HS-27A (cell line): ENCODE measurements at places on chromosomes 5 and 9.
A peak's percentile ranks its signal among the peaks of the same experiment; 100 is the strongest.

DNA sequence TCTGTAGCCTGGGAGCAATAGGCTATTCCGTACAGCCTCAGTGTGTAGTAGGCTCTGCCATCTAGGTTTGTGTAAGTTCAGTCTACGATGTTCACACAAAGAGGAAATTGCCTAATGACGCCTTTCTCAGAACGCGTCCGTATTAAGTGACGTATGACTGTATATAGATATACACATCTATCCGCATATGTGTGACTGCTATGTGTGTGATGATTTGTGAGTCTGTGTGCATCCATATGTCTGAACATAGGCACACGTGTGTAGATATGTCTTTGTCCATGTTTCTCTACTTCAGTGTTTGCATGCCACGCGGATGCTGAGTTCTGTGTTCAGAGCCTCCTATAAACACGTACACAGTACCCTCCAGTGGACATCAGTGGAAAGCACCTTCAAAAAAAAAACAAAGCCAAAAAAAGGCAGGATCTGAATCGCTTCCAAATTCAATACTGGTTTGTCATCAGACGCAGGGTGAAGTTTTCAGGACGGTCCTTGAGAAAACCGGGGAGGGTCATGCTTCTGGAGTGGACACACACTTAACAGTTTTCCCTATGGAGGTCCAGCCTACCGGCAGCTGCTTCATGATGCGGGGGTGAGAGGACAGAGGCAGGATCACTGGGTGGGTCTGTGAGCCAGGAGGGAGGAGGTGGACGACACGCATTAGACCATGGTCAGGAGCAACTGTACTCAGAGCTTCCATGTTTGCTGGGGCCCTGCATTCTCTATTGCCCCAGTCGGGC is 29.5 kb upstream of the ALDH1B1 start:
- DNase-seq: peak; percentile 59

- no peak for DNase-seq
These were observed 36.7 kb downstream of the MTREX start for GRCh38 chr5:55344392-55344992.

DNA sequence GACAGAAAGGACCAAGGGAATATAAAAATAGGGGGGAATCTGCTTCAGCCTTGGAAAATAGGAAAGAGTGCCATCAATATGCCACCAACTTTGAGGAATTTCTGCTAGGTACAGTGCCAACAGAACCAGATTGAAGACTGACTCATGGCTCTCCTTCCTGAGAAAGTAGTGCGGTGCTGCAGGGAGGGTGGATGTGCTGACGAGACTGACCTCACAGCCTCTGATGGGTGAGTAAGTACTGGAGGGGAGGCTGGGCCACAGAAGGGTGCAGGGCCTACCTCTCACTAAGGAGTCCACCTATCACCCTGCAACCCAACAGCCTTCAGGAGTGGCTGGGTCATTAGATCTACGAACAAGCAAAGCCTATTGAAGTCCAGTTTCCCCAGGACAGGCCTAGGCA is 187.6 kb downstream of the GABBR2 start:
- DNase-seq: peak; percentile 20

DNA sequence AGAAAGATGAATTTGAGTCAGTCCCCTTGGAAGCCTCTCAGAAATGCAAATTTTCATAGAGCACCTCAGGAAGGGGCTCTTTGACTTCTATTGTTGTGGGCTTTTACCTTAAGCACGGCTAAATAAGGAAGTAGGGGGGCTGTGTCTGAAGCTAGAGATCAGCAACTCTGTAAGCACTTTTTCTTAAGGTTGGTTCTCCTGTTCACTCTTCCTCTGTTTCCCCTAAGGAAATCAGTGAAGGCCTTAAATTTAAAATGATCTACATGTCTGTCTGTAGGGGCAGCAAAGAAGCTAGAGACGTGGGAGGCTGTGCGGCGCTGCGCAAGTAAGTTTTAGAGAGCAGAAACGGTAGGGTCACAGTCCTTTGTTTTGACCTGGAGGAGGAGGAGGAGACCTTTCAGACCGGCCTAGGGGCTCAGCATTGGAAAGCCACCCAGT is 1.2 kb upstream of the CDC14B start:
- DNase-seq: no peak

DNA sequence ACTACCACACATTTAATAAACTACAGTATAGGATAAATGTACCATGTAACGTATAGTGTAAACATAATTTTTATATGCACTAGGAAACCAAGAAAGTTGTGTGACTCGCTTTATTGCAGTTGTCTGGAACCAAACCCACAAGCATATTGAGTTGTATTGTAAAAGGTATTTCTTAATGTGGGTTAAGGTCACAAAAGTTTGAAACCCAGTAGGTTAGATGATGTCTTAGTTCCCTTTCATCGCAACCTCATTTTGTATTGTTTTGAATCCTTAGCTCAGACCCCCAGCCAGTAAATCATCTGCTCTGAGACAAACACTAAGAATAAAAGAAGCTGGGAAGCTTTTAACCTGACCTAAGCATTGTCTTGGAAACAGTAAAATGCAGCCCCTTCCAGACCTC is 79.1 kb downstream of the TRIO start:
- DNase-seq: no peak

DNA sequence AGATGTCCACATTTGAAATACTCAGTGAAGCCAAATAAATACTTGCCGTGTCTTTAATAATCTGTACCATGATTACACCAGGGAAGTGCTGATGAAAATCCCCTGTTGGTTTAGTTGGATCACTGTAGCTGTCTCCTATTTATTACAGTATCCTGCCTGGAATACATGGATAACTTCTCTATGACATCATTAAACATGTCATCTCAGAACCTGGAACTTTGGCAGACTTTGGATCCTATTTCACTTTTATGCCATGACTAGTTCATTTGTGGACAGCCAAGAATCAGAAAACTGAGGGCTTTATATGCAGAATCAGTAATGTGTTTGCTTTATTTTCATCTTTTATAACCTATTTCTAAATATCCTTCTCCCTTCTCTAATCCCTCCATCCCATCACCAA is at the start of gene TXNDC8:
TXNDC8 (minus strand) TSS at position 137 of the 400 bp plus-strand sequence.
- DNase-seq: no peak

- DNase-seq: no peak
These were observed 173.7 kb upstream of the NFIB start for GRCh38 chr9:14487547-14488185.

DNA sequence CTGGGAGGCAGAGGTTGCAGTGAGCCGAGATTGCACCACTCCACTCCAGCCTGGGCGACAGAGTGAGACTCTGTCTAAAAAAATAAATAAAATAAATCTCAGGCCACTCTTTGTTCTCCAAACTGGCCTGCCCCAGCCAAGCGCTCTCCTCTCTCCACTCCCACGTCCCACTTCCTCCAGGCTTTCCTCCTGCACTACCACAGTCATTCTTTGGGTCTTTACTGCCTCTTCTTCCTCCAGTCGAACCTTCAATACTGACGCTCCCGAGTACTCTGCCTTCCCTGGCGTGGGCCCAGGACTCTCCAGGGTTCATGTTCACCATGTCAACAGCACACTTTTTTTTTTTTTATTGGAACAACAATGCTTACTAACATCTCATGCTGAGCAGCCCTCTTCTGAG is 23.9 kb downstream of the RNF130 start:
- DNase-seq: no peak
